Midbrain (tissue), 1 donor: ENCODE measurements at places on chromosomes 6 and 20.

DNA sequence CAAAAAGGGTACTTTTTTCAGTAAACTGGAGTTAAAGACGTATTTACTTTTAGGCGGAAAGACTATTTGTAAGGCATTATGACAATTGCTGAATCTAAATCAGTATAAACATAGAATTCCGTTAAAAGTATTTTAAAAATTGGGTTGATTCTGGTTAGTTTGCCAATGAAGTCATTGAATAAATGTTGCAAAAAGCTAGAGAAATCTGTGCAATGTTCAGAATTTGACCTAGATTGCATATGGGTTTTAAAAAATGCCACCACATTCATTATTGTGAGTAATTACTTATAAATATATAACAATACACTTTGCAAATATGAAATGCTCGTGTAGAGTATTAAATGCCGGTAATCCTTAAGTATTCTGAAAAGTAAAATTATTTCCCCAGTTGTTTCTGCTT is 116.5 kb upstream of the EEF1E1 start:
- no peak for DNase-seq

DNA sequence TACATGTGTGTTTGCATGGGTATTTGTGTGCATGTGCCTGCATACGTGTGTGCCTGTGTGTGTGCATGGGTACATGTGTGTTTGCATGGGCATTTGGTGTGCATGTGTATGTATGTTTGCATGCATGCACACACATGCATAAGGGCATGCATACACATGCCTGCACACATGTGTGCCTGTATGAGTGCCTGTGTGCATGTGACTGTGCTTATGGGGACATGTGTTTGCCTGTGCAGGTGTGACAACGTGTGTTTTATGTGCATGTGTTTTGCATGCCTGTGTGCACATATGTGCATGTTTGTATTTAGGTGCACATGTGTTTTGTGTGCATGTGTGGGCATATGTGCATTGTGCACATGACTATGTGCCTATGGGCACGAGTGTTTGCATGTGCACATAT is 165.7 kb downstream of the ERMARD start:
- DNase-seq: no peak

DNA sequence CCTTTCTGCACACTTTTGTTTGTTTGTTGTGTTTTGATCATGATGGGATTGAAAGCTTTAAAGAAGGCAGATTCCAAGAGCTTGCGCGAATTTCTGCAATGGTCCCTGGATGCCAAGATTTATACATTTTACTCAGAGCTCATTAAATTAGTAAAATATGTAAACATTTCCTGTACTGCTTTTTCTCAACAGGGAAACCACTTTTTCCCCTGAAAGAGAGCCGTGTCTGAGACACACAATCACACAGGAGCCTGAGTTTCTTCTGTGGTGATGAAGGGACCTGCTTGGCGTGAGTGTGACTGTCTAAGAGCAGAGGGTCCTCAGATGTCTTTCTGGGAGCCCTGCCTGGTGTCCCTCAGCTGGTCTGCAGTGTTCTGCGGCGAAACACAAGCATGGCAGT is 12.1 kb upstream of the TAGAP start:
- DNase-seq: no peak

DNA sequence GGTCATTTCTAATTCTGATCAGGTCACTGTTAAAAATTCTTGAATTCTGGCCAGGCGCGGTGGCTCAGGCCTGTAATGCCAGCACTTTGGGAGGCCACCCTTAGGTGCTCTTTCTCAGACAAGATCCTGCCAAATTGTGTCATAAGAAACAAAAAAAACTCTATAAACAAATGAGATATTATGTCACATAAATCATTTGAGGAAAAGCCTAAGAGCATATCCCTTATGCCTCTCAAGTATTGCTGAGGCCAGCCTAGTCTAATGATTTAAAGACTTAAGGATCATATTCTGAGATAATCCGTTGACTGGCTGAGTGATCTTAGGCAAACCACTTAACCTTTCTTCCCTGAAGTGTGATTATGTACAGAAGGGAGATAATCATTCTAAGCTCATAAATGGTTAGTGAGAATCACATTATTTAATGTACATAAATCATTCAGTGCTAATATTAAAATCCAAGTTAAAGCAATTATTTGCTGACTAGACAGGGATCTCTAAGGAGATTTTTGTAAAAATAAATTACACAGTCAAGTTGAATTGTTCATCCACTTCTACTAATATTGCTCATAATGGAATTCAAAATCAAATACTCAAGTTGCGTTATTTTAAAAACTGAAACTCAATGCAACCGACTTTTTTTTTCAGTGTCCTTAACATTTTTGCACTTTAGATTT is 365.4 kb downstream of the PHF3 start:
- DNase-seq: no peak

GRCh38 chr6:158752613-158753012 is 66.6 kb downstream of the EZR start:
- DNase-seq: peak; percentile 92

DNA sequence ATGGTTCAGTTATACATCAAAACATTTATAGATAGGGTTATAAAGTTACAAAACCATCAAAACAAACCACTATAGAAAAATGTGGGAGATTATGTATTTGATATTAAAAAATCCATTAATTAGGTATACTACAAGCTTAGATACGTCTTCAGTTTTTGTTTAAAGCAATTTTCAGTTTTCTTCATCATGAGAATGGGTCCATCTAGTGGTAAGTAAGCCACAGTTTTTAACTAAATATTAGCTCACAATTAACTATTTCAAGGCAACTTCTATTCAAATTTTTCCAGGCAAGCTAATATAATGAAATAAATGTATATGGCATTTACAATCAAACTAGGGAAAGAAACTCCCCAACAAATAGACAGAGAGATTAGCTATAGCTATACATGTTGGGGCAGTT is 44.4 kb downstream of the RNGTT start:
- DNase-seq: no peak

DNA sequence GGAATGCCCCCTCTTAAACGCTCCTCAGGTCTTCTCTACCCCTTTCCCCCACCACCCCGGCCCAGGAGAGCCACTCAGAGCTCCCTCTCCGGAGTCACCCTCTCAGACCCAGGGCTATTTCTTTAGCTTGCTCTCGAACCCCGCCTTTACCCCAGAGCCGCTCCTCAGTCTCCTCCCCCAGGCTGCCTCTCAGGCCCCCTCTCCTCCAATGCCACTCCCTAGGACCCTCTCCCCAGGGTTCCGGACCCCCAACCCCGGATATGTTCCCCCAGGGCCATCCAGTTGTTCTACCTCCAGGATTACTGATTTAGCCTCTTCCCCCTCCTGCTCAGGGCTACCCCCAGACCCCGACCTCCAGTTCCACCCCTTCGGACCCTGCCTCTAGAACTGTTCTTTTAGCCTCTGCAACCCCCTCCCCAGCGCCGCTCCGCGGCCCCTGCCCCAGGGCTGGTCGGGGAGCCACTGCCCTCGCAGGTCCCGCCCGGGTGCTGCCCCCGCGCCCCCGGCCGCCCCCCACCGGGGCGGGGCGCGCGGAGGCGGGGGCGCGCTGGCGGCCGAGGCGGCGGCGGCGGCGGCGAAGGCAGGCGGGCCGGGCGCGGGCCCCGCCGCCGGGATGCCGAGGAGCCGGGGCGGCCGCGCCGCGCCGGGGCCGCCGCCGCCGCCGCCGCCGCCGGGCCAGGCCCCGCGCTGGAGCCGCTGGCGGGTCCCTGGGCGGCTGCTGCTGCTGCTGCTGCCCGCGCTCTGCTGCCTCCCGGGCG is at the start of gene MMP24:
MMP24 (plus strand) TSS at position 565 of the 758 bp plus-strand sequence; CDS start at position 614, 49 bp downstream.
- DNase-seq: no peak

- no peak for DNase-seq
Measured at GRCh38 chr6:11228935-11229654, 3.4 kb downstream of the NEDD9 start.

- no peak for DNase-seq
Measured at GRCh38 chr20:52843425-52843824, 128.7 kb upstream of the TSHZ2 start.

- DNase-seq: no peak
Measured at GRCh38 chr6:91816335-91816734, 1229.5 kb upstream of the MAP3K7 start.

DNA sequence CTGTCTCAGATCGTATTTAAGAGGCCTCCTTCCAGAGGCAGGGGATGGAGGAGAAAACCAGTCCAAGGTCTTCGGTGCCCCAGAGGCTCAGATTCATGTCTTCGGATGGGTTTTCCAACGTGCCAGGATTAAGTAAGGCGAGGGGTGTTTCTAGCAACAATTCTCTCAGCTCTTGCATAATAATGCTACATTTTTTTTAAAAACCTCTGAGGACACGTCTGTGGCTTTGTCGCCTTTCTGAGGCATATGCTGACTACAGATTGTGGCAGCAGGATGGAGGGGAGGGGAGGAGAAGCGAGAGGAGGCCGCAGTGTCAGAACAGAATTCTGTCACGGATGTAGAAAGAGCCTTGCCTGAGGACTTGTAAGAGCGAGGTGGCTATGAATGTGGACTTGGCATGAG is 17.7 kb upstream of the CCDC167 start:
- DNase-seq: no peak

DNA sequence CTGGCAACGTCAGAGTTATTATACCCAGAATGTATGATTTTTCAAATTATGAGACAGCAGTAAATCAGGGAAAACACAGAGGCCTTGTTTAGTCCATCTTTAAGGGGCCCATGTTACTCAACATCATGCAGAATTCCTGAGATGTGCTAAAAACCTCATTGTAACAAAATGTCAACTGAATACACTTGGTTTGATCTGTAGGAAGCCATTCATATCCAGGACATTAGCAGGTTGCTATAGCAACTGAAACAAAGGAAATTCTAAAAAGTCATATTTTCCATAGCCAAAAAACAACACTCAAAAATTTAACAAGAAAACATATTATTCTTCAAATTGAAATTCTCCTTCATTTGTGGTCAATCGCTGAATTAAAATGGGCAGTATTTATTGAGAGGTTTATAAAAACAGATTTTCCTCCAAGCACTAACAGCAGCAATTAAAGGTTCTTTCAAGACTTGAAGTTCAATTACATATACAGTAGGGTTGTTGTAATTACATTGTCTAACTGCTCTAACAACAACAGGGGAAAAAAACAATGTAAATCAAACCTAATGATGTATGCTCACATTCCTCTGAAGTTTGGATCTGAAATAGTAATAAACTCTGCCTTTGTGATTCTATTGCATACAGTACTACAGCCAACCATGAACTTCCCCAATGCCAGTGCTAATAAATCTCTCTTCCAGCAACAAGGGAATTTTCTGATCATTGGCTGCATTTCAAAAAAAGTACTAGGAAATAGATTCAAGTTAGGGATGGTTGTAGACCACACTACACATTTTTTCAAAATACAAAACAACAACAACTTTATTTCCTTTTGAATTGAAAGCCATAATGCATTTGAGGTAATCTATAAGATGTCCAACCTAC is 34.9 kb downstream of the COL12A1 start:
- DNase-seq: no peak

DNA sequence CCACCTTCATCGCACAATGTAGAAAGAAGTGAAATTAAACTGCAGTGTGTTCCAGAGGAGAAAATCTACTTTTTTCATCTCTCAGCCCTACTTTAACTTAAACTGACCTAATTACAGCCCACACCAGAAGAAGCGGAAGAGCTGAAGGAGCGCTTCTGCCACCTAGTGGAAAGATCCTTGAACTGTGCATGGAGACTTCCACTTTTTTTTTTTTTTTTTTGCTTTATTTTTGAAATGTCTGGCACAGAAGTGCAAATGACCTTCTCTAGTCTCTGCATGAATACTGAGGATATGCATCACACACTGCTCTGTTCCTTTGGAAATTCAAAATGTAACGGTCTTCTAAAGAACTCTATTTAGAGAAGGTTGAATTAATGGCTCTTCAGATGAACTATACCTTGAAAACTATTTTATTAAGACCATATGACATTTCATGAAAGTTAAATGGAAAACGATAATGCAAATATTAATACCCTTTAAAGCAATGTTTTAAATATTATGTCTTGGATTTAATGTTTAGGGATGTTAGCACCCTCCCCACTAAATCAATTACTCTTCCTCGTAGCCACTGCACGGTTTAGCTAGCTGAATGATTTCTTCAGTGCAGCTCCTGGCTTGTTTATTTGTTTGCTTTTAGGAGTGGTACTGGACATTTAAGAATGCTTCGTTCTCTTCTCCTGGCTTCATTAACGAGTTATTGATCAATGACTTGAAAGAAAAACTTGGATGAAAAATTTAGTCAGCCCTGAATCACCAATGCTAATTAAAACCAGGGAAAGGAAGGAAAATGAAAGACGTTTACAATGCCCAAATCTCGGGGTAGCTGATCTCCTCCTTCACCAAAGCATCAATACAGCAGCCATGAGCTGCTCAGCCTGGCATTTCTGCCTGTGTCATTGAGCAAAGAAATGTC is 569.6 kb upstream of the GJE1 start:
- DNase-seq: peak; percentile 70

DNA sequence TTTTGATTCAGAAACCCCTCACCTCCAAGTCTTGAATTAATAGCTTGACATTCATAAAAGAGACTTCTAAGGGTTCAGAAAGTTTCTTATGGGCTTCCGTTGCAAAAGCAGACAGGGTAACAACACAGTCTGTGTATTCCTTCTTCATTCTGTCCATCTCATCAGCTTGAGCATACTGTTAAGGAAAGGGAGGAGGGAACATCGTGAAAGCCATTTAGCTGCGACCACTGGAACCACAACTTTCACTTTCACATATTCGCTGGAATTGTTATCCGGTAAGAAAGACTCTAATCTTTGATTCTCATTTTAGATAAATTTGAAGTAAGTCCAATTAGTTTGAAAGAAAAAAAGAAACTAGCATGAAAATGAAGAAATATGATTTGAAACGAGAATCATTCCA is 174.4 kb downstream of the SYNE1 start:
- no peak for DNase-seq

GRCh38 chr6:23775127-23775526 is 350.9 kb upstream of the NRSN1 start:
- no peak for DNase-seq

DNA sequence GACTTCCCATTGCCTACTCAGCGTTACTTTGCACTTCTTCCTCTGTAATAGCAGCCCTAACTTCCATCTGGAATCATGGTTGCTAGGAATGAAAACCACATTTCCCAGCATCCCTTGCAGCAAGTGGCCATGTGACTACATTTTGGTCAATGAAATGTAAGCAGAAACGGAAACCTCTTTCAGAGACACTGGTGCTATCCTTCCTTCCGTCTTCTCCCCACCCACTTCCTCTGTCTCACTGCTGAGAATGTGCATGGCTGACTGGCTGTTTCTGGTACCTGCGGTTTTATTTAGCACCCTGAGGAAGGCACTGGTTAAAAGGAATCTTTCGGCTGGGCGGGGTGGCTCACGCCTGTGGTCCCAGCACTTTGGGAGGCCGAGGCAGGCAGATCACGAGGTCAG is 107.4 kb downstream of the SCML4 start:
- no peak for DNase-seq

- DNase-seq: no peak
Measured at GRCh38 chr20:37896932-37897548, 5.9 kb upstream of the VSTM2L start.

- no peak for DNase-seq
Measured at GRCh38 chr6:132045877-132046276, 94.7 kb upstream of the CCN2 start.
